ENCODE measurements at places on chromosomes 5 and 9.

- no peaks in the 10 kb centered on the region for H3K4me1 ChIP-seq
- peaks cover 10% of the 10 kb centered on the region for H3K36me3 ChIP-seq
Measured at GRCh38 chr5:109329333-109330237, 80.2 kb downstream of the PJA2 start.

- peaks cover 4% of the 10 kb centered on the region for H3K27me3 ChIP-seq
- H3K36me3 ChIP-seq, result no peaks in the 10 kb centered on the region
- H3K4me3 ChIP-seq, result no peak overlapping the region
- no peak for DNase-seq
- peaks cover 7% of the 10 kb centered on the region for H3K4me1 ChIP-seq
Measured at GRCh38 chr9:126701813-126702140, 88.0 kb downstream of the LMX1B start.

- H3K36me3 ChIP-seq, result no peaks in the 10 kb centered on the region
- H3K4me3 ChIP-seq, result no peak overlapping the region
- DNase-seq, result no peak
- no peaks in the 10 kb centered on the region for H3K4me1 ChIP-seq
- H3K27ac ChIP-seq, result no peak overlapping the region
Measured at GRCh38 chr9:21708260-21708711, 94.2 kb upstream of the MTAP start.

DNA sequence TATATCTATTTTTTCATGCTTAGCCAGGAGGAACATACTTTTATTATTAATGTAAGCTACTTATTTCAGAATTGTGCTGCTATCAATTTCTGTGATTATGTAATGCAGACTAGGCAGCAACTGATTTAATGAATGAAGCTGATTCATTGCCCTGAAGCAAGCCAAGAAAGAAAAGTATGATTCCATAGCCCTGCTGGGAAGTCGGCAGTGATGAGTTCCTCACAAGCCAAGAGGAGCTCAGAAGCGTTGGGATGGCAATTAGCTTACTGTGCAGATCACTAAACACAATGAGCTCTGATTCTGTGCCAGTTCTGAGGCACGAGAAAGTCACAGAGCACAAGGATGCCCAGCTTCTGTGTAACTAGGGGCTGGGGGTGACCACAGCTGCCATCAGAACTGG is 254.3 kb upstream of the KLF9 start:
- no peak for DNase-seq
- no peaks in the 10 kb centered on the region for H3K4me1 ChIP-seq
- no peak overlapping the region for H3K4me3 ChIP-seq
- H3K36me3 ChIP-seq, result no peaks in the 10 kb centered on the region

- no peaks in the 10 kb centered on the region for H3K36me3 ChIP-seq
- no peak overlapping the region for H3K27ac ChIP-seq
- H3K4me1 ChIP-seq, result no peaks in the 10 kb centered on the region
- H3K27me3 ChIP-seq, result no peaks in the 10 kb centered on the region
Measured at GRCh38 chr9:118038713-118039112, 334.5 kb downstream of the TLR4 start.

DNA sequence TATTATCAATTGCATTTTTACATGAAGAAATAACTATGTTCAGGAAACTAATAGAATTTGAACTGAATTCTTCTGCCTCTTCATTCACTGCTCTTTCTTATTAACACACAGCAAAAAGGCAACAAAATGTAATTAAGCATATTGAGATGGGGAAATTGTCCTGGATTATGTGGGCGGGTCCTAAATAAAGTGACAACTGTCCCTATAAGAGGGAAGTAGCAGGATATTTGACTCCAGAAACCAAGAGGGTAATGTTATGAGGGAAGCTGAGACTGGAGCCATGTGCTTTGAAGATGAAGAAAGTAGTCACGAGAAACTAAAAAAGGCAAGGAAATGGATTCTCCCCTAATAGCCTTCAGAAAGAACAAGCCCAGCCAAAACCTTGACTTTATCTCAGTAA is 311.2 kb upstream of the PIK3R1 start:
- H3K27ac ChIP-seq, result no peak overlapping the region
- H3K4me1 ChIP-seq, result no peaks in the 10 kb centered on the region
- DNase-seq, result no peak

GRCh38 chr9:120702075-120702474 is 12.2 kb downstream of the MEGF9 start:
- H3K4me1 ChIP-seq, result no peaks in the 10 kb centered on the region
- H3K4me3 ChIP-seq, result no peak overlapping the region
- H3K27ac ChIP-seq, result no peak overlapping the region
- no peaks in the 10 kb centered on the region for H3K36me3 ChIP-seq
- H3K27me3 ChIP-seq, result no peaks in the 10 kb centered on the region
- DNase-seq, result no peak

DNA sequence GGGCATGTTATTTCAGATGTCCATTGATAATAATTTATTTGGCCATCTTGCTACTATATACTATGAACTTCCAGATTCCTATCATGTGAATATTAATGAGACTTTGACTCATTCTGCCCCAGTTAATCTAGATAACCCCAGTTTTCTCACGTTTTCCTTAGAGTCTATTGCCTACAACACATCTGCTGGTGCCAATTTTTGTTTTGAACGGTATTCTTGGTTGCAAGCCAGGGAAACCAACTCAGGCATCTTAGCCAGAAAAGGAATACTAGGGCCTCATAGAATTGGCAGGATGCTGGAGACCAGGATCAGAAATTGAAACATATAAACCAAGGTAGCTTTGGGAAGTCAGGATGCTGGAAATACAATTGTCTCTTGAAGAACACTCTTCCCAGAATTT is 28.0 kb upstream of the NPR3 start:
- H3K27me3 ChIP-seq, result no peaks in the 10 kb centered on the region
- DNase-seq, result no peak
- H3K4me1 ChIP-seq, result no peaks in the 10 kb centered on the region
- H3K27ac ChIP-seq, result no peak overlapping the region
- no peaks in the 10 kb centered on the region for H3K36me3 ChIP-seq

- DNase-seq, result no peak
- H3K4me3 ChIP-seq, result no peak overlapping the region
- no peak overlapping the region for H3K27ac ChIP-seq
- H3K4me1 ChIP-seq, result no peaks in the 10 kb centered on the region
Measured at GRCh38 chr5:62286834-62287233, 19.2 kb upstream of the KIF2A start.

GRCh38 chr5:161278739-161279660 is 267.5 kb downstream of the GABRB2 start:
- H3K4me1 ChIP-seq, result no peaks in the 10 kb centered on the region
- no peak for DNase-seq
- H3K4me3 ChIP-seq, result no peak overlapping the region
- H3K27me3 ChIP-seq, result no peaks in the 10 kb centered on the region
- no peaks in the 10 kb centered on the region for H3K36me3 ChIP-seq

- peaks cover 68% of the 10 kb centered on the region for H3K36me3 ChIP-seq
- no peak for DNase-seq
- no peak overlapping the region for H3K4me3 ChIP-seq
- no peaks in the 10 kb centered on the region for H3K4me1 ChIP-seq
- no peak overlapping the region for H3K27ac ChIP-seq
Measured at GRCh38 chr5:142141463-142141862, 32.9 kb downstream of the NDFIP1 start.

- H3K36me3 ChIP-seq, result no peaks in the 10 kb centered on the region
- no peaks in the 10 kb centered on the region for H3K4me1 ChIP-seq
- DNase-seq, result no peak
- no peak overlapping the region for H3K4me3 ChIP-seq
- peaks cover 4% of the 10 kb centered on the region for H3K27me3 ChIP-seq
Measured at GRCh38 chr9:98995971-98996504, 52.3 kb downstream of the COL15A1 start.

- no peak overlapping the region for H3K27ac ChIP-seq
- H3K27me3 ChIP-seq, result peaks cover 8% of the 10 kb centered on the region
- no peak overlapping the region for H3K4me3 ChIP-seq
- H3K4me1 ChIP-seq, result no peaks in the 10 kb centered on the region
- no peaks in the 10 kb centered on the region for H3K36me3 ChIP-seq
Measured at GRCh38 chr5:127435821-127436220, 81.6 kb upstream of the PRRC1 start.

DNA sequence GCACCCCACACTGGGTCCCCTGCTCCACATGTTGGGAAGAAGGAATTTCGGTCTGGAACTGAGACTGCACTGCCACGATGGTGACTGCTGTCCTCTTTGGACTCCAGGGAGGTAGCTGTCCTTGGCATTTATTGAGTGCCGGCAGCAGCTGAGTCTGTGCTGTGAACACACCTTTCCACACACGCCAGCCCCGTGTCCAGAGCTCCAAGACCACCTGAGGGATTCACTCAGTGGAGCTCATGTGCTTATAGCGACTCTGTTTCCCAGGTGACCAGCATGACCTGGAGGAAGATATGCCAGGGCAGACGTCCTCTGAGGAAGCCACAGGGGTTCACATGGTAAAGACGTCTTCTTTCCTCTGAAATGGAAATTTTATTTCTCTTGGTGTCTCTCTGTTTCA is 33.2 kb upstream of the FLT4 start:
- H3K4me3 ChIP-seq, result no peak overlapping the region
- H3K4me1 ChIP-seq, result peaks cover 14% of the 10 kb centered on the region

- H3K27me3 ChIP-seq, result no peaks in the 10 kb centered on the region
- no peaks in the 10 kb centered on the region for H3K36me3 ChIP-seq
- no peak for DNase-seq
- H3K27ac ChIP-seq, result no peak overlapping the region
Measured at GRCh38 chr5:163395792-163396191, 41.6 kb upstream of the CCNG1 start.

- no peak overlapping the region for H3K27ac ChIP-seq
- no peaks in the 10 kb centered on the region for H3K27me3 ChIP-seq
- H3K4me1 ChIP-seq, result no peaks in the 10 kb centered on the region
- no peak overlapping the region for H3K4me3 ChIP-seq
- no peak for DNase-seq
Measured at GRCh38 chr5:135136546-135136945, 102.5 kb upstream of the PITX1 start.

- DNase-seq, result no peak
- peaks cover 41% of the 10 kb centered on the region for H3K36me3 ChIP-seq
- H3K27ac ChIP-seq, result no peak overlapping the region
- no peaks in the 10 kb centered on the region for H3K27me3 ChIP-seq
- no peaks in the 10 kb centered on the region for H3K4me1 ChIP-seq
Measured at GRCh38 chr5:32100230-32100629, 73.9 kb downstream of the GOLPH3 start.

DNA sequence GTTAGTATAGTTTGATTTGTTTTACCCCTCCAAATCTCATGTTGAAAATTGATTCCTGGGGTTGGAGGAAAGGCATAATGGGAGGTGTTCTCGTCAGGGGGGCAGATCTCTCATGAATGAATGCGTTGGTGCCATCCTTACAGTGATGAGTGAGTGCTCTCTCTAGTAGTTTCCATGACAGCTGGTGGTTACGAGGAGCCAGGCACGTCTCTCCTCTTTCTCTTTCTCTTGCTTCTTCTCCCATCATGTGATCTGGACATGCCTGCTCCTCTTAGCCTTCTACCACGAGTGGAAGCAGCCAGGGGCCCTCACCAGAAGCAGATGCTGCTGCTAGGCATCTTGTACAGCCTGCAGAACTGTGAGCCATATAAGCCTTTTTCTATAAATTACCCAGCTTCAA is 454.1 kb downstream of the EFNA5 start:
- H3K4me3 ChIP-seq, result no peak overlapping the region
- H3K27ac ChIP-seq, result no peak overlapping the region
- no peak for DNase-seq
- H3K27me3 ChIP-seq, result no peaks in the 10 kb centered on the region
- no peaks in the 10 kb centered on the region for H3K4me1 ChIP-seq
- no peaks in the 10 kb centered on the region for H3K36me3 ChIP-seq

DNA sequence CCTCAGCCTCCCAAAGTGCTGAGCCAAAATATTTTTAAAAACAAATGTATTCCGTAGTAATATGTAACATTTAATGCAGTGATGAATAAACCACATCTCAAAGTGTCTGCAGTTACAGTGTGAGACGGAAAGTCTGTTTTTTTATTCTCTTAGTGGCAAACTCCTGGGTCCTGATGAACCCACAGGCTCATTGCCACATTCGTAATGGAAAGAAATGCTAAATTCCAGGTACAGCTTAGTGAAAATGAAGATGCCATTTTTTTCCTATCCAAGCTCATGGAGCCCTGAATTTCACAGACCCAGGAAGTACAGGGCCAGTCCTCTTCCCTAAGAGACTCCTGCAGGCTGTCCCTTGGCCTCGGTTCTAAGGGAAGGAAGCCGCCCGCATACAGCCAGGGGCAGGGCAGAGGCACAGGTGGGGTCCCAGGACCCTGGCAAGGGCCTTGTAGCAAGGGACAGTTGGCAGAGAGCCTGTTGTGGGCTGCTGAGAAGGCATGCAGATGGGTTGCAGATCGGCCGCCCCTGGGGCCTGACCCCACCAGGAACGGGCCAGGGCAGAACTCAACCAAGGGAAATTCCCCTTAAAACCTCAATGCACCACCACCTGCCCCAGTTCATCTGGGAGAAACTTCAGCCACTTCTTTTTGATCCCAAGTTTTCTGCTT is 36.2 kb downstream of the IPPK start:
- no peaks in the 10 kb centered on the region for H3K4me1 ChIP-seq
- DNase-seq, result no peak
- H3K4me3 ChIP-seq, result no peak overlapping the region
- peaks cover 65% of the 10 kb centered on the region for H3K36me3 ChIP-seq
- no peak overlapping the region for H3K27ac ChIP-seq

- H3K36me3 ChIP-seq, result no peaks in the 10 kb centered on the region
- no peak overlapping the region for H3K27ac ChIP-seq
- H3K27me3 ChIP-seq, result no peaks in the 10 kb centered on the region
- H3K4me1 ChIP-seq, result peaks cover 23% of the 10 kb centered on the region
- DNase-seq, result no peak
Measured at GRCh38 chr9:83959061-83959460, 21.0 kb downstream of the HNRNPK start.

DNA sequence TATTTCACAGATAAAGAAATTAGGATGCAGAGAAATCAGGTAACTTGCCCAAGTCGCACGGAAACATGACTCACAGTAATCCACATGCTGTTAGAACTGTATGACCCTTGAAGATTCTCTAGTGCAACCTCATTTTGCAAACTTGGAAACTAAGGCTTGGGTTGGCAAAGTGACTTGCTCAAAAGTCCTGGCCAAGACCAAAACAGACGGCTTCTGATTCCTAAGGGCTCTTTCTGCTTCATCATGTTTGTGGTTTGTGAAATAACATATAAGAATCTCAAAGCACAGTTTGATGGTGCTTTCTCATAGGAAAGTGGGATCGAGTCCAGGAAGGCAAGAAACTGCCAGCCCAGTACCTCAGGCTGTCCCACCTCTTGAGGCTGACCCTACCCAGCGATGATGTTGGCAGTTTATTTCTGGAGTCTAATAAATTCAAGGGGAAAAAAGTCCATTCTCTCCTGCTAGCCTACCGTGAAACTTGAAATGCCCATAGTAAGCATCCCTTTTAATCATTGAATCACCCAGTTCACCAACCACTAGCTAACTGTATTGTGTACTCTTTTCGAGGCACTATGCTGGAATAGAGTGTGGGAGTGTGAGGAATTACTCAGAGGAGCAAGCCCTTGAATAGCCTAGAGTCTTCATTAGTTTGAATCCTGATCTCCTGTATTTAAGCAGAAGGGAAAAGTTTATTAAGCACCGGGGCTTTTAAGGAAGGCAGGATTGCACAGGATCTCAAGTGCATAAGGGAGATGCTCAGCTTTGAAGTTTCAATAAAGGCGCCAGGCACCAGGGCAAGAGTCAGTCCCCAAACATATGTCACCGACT is 14.1 kb downstream of the CAPSL start:
- H3K4me1 ChIP-seq, result peaks cover 71% of the 10 kb centered on the region
- peaks cover 3% of the 10 kb centered on the region for H3K36me3 ChIP-seq
- DNase-seq, result peak; percentile 52
- no peak overlapping the region for H3K4me3 ChIP-seq
- no peaks in the 10 kb centered on the region for H3K27me3 ChIP-seq

- no peaks in the 10 kb centered on the region for H3K36me3 ChIP-seq
- peak; percentile 11 for DNase-seq
- H3K27me3 ChIP-seq, result peaks cover under 1% of the 10 kb centered on the region
- H3K27ac ChIP-seq, result no peak overlapping the region
- H3K4me1 ChIP-seq, result no peaks in the 10 kb centered on the region
Measured at GRCh38 chr9:98899408-98900056, 44.2 kb upstream of the COL15A1 start.

All from DND-41 (cell line).